ENCODE measurements at places on chromosomes 5 and 9.

DNA sequence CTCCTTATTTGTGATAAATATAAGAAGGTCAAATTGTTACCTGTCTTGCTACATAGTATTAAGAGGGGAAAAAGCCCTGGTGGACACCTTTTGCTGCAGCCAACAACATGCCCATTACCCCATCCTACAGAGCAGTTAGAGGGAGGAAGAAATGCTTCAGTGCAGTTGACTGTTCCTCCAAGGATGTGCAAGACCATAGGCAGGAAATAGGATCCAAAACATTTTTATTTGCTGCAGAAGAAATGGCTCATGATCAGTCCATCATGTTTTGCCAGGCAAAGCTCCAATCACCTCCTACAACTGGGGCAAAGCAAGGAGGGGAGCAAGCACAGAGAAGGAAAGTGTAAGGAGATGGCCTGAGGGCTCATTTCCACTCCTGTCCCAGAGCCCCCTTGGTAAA is 399.1 kb upstream of the PIK3R1 start:
- no peak for DNase-seq

DNA sequence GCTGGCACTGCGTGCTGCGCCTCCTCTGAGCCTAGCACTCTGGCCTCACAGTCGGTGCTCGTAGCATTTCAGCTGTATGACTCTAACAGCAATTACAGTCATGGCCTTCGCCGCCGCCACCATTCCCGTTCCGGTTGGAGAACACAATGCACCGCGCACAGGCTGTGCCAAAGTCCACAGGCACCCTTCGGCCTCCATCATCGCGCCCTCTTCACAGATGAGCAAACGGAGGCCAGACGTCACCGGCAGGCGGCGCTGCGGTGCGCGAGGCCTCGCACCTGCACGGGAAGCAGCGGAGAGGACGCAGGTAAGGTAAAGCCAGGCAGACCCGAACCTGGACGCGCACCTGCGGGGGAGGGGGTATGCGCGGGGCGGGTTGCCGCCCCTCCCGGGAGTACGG is 128.9 kb downstream of the BARX1 start:
- DNase-seq, result no peak

GRCh38 chr5:177539411-177539810 is 15.0 kb downstream of the FAM193B start:
- DNase-seq, result no peak

DNA sequence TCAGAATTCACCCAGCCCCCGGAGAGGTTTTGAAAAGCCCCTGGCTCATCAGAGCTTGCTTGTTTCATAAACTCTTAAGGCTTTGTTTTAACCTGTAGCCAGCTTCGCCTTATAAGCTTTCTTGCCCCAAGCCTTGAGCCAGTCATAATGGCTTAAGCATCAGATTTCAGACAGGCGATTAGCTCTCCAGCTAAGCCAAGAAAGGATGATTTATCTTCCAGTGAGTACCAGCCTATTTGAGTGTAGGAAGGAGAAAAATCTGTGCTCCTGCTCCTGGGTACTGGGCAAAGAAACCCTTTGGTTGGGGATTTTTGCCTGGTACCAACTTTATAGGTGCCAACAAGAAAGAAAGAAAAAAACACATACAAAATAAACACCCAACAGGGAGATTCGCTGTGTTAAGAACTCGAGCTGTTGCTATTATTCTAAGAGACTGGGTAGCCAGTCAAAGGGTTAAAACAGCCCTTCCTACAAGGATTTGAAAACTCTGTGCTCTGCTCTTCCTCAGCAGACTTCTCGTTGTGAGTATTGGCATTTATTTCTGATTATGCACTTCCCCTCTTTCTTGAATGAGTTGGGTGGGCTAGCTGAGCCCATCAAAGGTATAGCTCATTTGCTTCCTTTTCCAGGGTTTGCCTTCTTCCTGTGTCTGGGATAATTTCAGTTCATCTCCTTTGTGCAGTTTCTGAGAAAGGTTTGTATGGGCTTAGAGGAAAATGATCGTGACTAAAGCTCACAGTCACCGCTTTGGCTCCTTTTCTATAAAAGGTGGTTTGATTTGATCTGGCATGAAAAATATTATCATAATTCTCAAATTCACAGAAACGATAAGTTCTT is 157.2 kb upstream of the DMRT1 start:
- no peak for DNase-seq

- no peak for DNase-seq
Measured at GRCh38 chr5:75028090-75028489, 24.3 kb downstream of the GCNT4 start.

GRCh38 chr5:116372931-116373597 is 201.6 kb downstream of the SEMA6A start:
- no peak for DNase-seq

- DNase-seq, result no peak
Measured at GRCh38 chr5:15993334-15993733, 186.3 kb downstream of the MARCHF11 start.

- no peak for DNase-seq
Measured at GRCh38 chr5:31172881-31173280, 20.6 kb upstream of the CDH6 start.

GRCh38 chr5:82912462-82912861 is 164.7 kb downstream of the TMEM167A start:
- DNase-seq, result no peak

DNA sequence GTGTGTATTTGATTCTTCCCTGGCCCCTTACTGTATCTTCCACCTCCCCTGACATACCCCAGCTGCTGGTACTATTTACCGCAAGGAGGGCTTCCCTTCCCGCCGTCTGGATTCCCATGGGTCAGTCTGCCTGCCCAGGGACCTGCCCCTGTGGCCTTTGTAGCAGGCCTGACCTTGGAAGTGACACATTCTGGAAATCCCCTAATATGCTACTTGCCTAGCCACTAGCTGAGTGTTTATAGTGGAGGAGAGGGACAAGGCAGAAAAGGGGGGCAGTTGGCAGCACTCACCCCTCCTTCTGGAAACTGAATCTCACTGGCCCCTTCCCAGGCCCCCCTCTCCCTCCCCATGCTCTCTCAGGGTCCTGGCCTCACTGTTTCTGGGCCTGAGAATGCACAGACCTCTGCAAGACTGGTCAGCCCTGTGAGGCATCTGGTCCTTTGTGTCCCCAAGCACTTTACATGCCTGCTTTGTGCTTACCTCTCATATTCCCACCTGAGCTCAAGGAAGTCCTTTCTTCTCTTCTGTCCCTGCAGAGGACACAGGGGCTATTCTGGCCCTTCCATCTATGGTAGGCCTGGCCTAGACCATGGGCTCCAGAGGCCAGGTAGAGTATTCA is 8.2 kb upstream of the CCL21 start:
- no peak for DNase-seq

DNA sequence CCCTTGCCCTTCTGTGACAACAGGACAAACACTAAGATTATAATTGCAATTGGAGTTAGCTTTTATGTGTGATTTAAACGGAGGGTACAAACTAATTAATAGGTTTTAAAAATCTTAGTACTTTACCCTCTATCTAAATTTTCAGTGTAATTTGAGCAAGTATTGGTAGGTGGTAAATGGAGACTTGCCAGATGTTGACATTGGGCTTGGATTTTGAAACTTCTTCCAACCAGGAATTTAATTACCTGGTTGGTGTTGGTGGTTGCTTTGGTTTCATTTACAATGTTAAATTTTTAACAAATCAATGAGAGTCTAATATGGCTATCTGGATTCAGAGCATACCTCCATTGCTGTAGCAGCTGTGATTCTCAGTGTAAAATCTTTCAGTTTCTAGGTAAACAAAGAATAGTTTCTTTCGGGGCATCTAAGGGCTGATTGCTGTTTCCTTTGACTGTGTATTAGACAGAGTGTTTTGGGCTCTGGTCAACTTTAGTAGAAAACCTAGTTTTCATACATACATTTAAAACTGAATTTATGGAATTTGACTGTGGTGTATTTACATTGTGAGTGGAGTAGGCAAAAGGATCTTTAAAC is 1.9 kb downstream of the DAPK1 start:
- no peak for DNase-seq

- no peak for DNase-seq
Measured at GRCh38 chr5:113090336-113091106, 113.9 kb downstream of the DCP2 start.

GRCh38 chr5:36696059-36696673 is 89.8 kb downstream of the SLC1A3 start:
- DNase-seq, result no peak

- DNase-seq, result no peak
Measured at GRCh38 chr5:45795458-45795857, 99.3 kb upstream of the HCN1 start.

DNA sequence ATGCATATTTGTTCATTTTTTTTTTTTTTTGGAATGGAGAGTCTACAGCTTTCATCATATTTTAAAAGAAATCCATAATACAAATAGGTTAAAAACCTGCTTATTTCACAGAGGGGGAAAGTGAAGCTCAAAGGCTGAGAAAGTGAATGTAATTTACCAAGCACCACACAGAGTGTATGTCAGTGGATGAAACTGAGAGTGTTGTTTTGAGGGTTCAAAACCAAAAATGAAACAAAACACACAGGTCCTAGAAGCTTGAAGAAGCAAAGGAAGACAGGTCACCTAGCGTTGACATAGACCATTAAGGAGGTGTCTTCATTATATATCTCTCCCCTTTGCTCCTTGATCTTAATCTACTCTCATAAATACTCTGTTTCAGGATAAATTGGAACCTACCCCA is 7.5 kb downstream of the NMUR2 start:
- no peak for DNase-seq

DNA sequence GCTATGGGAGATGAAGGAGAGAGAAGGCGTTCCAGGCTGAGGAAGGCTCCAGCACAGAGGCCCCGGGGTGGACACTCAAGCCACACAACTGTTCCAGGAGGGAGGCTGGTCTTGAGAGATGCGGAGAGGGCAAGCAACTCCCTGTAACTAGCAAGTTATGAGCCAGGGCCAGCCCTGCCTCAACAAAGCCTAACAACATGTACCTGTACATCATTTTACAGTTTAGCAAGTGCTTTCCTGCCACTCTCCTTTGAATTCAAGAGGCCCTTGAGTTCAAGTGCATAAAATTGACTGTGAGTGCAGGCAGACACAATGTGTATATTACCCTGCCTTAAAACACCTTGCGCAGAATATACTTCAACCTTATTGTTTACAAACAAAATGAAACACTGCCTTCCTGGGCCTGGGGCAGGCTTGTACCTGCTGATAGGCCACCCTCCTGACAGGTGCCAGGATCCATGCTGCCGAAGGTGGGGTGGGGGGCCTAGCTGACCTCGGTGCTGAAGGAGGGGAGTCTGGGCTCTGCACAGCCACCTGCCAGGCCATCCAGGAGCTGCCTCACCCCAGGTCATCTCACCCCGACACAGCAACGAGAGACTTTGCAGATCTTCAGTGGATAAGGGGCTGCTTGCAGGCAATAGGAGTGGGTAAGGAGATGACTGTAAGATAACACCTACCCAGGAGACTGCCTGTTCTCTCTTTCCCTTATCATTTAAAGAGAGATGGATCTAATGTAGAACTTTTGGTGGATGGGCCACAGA is 80.0 kb downstream of the PPARGC1B start:
- DNase-seq, result no peak

GRCh38 chr9:89815903-89816573 is 211.2 kb downstream of the GADD45G start:
- no peak for DNase-seq

Data from COR-L47 (cell line).